ENCODE measurements at places on chromosomes 6 and 20.

DNA sequence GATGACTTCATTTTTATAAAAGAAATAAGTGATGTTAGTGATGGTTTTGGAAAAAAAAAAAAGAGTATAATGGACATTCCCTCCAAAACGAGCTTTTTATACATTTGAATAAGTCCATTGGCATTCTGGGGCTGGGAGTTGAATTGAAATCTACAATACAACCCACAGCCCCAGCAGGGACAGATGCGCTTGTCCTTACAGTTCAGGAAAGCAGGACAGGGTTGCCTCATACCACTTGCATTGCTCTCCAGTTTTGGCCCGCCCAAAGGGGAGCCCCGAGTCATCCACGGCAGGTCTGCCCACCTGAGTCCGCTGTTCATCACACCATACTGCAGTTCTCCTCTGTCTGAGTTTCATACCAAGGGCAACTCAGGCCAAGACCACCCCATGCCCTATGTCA lies 46.2 kb downstream of the VAPB start:
- H3K4me1 ChIP-seq = peaks cover 30% of the 10 kb centered on the region
- H3K27ac ChIP-seq = no peak overlapping the region
- peaks cover 49% of the 10 kb centered on the region for H3K36me3 ChIP-seq
- no peak for DNase-seq
- H3K27me3 ChIP-seq = no peaks in the 10 kb centered on the region

DNA sequence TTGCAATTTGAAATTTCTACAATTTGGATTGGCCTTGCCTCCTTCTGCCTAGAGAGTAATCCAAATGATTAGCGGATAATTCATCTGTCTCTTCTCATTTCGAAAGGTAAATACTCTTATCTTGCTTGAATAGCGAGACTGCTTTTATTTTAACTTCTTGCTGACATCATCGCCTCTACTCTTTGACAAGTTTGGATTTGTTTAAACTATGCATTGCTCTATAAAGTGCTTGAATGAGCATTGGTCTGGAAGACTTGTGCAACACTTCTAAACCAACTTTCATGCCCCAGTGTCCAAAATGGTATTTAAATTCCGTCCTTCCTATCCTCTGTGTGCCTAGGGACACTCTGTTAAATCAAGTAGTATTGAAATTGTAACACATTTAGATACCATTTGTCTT lies 384.1 kb upstream of the SLC35B3 start:
- no peaks in the 10 kb centered on the region for H3K27me3 ChIP-seq
- no peak overlapping the region for H3K27ac ChIP-seq
- no peak overlapping the region for H3K4me3 ChIP-seq
- no peak for DNase-seq

DNA sequence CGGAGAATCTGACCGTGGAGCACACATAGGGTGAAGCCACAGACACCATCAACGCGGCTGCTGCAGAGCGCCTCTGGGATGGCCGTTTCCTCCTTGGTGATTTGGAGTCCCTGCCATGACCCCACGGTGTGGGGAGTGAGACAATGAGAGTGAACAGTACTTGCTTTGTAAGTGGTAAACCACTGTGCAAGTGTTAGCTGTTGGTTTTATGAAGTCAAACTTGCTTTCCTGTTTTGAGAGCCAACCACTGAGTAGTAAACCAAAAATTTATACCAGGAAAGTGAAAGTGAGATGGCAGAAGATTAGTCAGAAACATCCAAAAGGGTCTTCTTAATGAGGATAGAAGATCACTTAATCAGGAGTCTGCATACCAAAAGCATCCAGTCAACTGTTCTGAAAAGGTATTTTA lies 160.7 kb downstream of the FOXC1 start:
- H3K4me1 ChIP-seq = peaks cover 22% of the 10 kb centered on the region
- H3K4me3 ChIP-seq = no peak overlapping the region
- H3K27me3 ChIP-seq = peaks cover 2% of the 10 kb centered on the region
- no peaks in the 10 kb centered on the region for H3K36me3 ChIP-seq

GRCh38 chr6:69926745-69927144 lies 60.4 kb downstream of the COL19A1 start:
- no peak for DNase-seq
- no peak overlapping the region for H3K4me3 ChIP-seq
- H3K4me1 ChIP-seq = no peaks in the 10 kb centered on the region
- no peak overlapping the region for H3K27ac ChIP-seq
- H3K36me3 ChIP-seq = no peaks in the 10 kb centered on the region
- no peaks in the 10 kb centered on the region for H3K27me3 ChIP-seq

DNA sequence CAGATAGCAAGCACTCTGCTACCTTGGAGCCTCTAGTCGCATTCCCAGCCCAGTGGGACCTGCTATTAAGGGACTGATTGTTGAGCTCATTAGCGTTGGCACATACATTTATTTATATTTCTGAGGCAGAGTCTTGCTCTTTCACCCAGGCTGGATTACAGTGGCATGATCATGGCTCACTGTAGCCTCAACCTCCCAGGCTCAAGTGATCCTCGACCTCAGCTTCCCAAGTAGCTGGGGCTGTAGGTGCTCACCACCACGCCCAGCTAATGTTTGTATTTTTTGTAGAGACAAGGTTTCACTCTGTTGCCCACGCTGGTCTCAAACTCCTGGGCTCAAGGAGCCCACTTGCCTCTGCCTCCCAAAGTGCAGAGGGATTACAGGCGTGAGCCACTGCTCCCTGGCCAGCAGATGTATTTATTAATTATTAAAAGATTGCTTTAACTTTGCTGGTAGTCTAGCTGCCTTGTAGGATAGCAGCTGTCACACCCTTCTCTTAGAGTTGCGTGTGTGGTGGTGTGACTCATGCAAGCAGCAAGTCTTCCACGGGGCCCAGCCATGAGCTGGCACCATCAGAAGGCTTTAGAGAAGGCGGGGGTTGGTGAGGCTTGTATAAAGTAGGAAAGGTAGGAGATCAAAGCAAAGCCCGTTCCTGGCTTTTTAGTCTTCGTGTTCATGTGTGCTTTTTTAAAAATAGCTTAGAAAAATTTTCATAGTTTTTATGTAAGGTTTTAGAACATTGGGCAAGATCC lies 16.5 kb downstream of the ACTR5 start:
- DNase-seq = peak; percentile 67
- H3K4me3 ChIP-seq = no peak overlapping the region
- peak overlapping the region; percentile 37 for H3K27ac ChIP-seq
- H3K36me3 ChIP-seq = peaks cover 59% of the 10 kb centered on the region
- no peaks in the 10 kb centered on the region for H3K27me3 ChIP-seq
- peaks cover 23% of the 10 kb centered on the region for H3K4me1 ChIP-seq

- H3K4me3 ChIP-seq = no peak overlapping the region
- peaks cover 29% of the 10 kb centered on the region for H3K4me1 ChIP-seq
- no peaks in the 10 kb centered on the region for H3K36me3 ChIP-seq
- peaks cover 45% of the 10 kb centered on the region for H3K27me3 ChIP-seq
- DNase-seq = no peak
- H3K27ac ChIP-seq = no peak overlapping the region
Measured at GRCh38 chr20:17896193-17896723, 72.3 kb downstream of the SNX5 start.

GRCh38 chr6:24969343-24969860 lies 33.6 kb upstream of the RIPOR2 start:
- peaks cover 30% of the 10 kb centered on the region for H3K36me3 ChIP-seq
- DNase-seq = no peak
- H3K27me3 ChIP-seq = no peaks in the 10 kb centered on the region
- peaks cover 39% of the 10 kb centered on the region for H3K4me1 ChIP-seq
- no peak overlapping the region for H3K27ac ChIP-seq

GRCh38 chr20:56391596-56392131 lies 351 bp downstream of the AURKA start:
- no peak overlapping the region for H3K27ac ChIP-seq
- no peak for DNase-seq
- peaks cover 65% of the 10 kb centered on the region for H3K4me1 ChIP-seq
- H3K36me3 ChIP-seq = peaks cover 69% of the 10 kb centered on the region
- H3K4me3 ChIP-seq = no peak overlapping the region
- no peaks in the 10 kb centered on the region for H3K27me3 ChIP-seq

- no peak overlapping the region for H3K4me3 ChIP-seq
- H3K27me3 ChIP-seq = peaks cover 47% of the 10 kb centered on the region
- no peaks in the 10 kb centered on the region for H3K4me1 ChIP-seq
Measured at GRCh38 chr6:7532821-7533220, 8.7 kb upstream of the DSP start.

DNA sequence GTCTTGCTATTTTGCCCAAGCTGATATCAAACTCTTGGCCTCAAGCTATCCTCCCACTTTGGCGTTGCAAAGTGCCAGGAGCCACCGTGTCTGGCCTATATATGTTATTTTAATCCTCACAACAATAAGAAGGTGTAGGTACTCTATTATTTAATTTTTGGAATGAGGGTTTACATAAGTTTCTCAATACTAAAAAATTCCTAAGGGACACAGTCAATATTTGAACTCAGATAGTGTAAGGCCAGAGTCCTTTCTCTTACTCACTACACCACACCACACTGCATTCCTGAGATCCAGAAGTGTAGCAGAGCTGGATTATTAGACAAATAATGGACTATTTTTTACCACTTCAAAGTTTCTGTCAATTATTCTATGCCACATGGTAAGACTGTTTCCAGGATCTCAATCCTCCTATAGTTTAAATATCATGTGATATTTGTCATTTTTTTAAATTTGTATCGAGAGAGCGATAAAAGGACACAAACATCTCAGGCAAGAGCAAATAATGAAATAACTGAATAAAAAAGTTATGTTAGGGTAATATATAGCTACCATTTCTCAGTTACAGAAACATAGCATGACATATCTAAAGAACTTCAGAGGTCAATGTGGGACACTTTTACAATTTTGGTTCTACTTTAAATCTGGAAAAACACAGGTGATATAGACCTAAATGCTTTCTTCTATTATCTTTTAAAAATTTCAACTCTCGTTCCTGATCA lies 162.2 kb upstream of the THEMIS start:
- DNase-seq = no peak
- no peaks in the 10 kb centered on the region for H3K36me3 ChIP-seq
- H3K27ac ChIP-seq = no peak overlapping the region
- H3K27me3 ChIP-seq = no peaks in the 10 kb centered on the region
- no peaks in the 10 kb centered on the region for H3K4me1 ChIP-seq
- no peak overlapping the region for H3K4me3 ChIP-seq

- no peaks in the 10 kb centered on the region for H3K4me1 ChIP-seq
- no peak overlapping the region for H3K4me3 ChIP-seq
- no peak for DNase-seq
- peaks cover 17% of the 10 kb centered on the region for H3K27me3 ChIP-seq
Measured at GRCh38 chr20:46770330-46771194, 61.1 kb downstream of the SLC2A10 start.
